ENCODE measurements at places on chromosomes 2 and 18.

- DNase-seq: no peak
Measured at GRCh38 chr18:24436939-24437338, 10.5 kb downstream of the IMPACT start.

- DNase-seq: no peak
Measured at GRCh38 chr18:51802569-51803428, 537.2 kb upstream of the DCC start.

DNA sequence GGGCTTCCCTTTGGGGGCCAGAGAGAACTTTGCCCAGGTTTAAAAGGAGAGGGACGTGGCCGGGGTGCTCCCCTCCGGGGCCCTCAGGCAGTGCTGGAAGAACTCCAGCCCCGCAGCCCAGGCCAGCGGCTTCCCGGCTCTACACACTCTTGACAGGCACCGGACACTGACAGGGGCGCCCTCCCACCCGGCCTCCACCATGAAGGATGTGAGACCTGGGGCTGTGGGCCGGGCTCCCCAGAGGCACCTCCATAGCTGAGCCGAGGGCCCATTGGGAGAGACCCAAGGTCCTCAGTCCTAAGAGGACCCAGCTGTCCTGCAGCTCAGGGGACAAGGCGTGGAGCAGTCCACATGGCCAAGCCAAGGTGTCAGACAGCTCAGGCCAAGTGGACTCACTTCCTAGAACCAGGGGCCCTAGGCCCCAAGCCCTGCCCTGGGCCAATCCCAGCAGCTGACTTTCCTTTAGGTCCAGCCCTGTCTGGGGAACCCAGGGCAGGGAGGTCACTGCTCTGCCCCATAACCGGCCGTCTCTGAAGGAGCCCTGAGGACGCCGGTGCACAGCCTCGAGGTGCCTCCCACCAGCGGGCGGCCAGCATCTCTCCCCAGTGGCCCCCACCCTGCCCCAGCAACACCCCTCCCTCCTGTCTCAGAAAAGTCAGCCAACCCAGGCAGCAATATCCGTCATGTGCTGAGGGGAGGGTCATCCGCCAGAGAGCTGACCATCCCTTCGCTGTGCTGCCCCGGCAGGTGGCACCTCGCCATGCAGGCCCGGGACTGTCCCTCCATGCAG is 51.8 kb downstream of the BIN1 start:
- DNase-seq: no peak

- DNase-seq: no peak
Measured at GRCh38 chr18:45325778-45326177, 289.5 kb upstream of the SLC14A2 start.

GRCh38 chr18:38940475-38940862 is 1374.9 kb upstream of the CELF4 start:
- DNase-seq: no peak

DNA sequence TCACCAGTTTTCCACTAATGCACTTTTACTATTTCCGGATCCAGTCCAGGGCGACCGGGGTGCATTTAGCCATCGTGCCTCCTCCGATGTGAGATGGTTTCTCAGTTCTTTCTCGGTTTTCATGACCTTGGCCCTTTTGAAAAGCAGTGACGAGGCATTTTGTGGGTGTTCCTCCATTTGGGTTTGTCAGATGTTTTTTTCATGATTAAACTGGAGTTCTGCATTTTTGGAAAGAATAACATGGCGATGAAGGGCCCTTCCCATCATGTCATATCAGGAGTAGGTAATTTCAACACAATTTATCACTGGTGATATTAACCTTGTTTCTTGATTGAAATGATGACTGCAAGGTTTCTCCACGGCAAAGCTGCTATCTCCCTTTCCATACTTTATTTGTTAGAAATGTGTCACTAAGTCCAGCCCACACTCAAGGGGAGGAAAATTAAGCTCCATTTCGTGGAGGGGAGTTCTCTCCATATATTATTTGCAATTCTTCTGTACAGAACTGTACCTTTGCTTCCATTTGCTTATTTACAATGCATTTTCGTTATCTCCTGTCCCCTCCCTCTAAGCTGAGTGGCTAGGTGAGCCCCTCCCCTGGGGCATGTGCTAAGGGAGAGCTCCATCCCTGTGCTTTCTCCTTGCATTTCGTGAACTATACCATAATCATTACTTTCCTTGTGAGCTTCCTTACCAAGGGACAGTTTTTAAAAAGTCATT is 8.9 kb upstream of the KLF11 start:
- no peak for DNase-seq

- no peak for DNase-seq
Measured at GRCh38 chr2:134231965-134232340, 21.9 kb upstream of the MGAT5 start.

DNA sequence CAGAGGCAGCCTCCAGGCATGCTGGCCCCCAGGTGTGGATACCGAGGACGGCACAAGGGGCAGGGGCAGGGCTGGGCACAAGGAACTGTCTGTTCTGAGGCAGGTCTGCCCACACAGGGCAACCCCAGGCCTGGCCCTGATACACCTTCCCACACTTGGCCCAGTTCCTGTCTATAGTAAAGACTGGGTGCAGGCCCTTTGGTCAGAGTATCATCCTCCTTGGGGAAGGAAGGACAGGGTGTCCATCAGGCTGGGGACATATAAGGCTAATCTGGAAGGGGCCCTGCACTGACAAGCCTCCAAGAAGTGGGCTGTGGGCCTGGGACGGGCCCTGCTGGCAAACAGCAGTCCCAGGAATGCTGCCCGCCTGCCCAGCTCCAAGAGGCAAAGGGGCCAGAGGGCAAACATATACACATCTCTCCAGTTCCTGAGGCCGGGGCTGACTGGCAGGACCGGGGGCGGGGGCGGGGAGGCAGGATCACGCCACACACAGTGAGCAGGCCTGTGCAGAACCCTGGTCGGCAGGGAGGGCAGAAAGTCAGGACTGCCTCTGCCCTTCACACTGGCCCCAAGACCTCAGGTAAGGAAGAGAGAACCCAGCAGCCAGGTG is 18.9 kb downstream of the SDC1 start:
- DNase-seq: no peak

DNA sequence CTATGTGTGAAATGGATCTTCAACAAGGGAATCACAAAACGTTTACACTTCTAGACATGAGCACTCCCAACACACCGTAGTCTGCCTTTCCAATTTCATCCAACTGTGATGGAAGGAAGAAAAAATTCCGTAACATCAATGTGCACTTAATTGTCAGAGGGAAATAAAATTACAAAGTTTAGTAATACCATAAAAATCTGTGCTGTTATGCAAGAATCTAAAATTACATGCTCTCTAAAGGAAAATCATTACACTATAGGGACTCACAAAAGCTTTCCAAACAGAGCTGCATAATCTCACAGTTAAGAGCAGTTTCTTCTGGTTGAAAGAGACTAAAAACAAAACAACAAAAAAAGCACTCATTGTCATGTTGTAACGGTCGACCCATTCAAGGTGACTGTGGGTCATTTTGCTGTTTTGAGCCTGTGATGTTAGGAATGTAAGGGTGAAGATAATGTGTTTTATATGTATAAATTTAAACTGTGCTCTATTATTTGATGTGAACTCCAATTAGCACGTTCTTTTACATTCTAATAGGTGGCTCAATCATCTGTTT is 698.0 kb downstream of the TDRD15 start:
- no peak for DNase-seq

Data from HuH-7.5 (cell line).